ENCODE measurements at places on chromosomes 7 and 10. TPM values are rescaled to one million over a fixed set of nuclear protein-coding genes. Genes with fewer than 3 reads are reported as not detected.

The DYDC2 gene
- 2.9 TPM for total RNA-seq

The ANXA8L1 gene
- total RNA-seq: 0.76 TPM

The PLOD3 gene
- 66.0 TPM for total RNA-seq

The DGKI gene
- 8.3 TPM for total RNA-seq

The PPP3CB gene
- total RNA-seq: 47.2 TPM

The ZNF775 gene
- total RNA-seq: 11.5 TPM

The IL6 gene
- not detected for total RNA-seq

The ATP6V0A4 gene
- total RNA-seq: 0.13 TPM

The ADRB1 gene
- total RNA-seq: not detected

The CLCN1 gene
- 0.28 TPM for total RNA-seq

The HABP2 gene
- total RNA-seq: 0.25 TPM

The NACAD gene
- 11.0 TPM for total RNA-seq

The PITX3 gene
- 0.27 TPM for total RNA-seq

The CTAGE15 gene
- not detected for total RNA-seq

The TRPV5 gene
- total RNA-seq: not detected

The THSD7A gene
- 0.97 TPM for total RNA-seq

The CCDC172 gene
- 0.53 TPM for total RNA-seq

The VENTX gene
- total RNA-seq: 0.10 TPM

The SLC13A1 gene
- not detected for total RNA-seq

The SH2D4B gene
- total RNA-seq: 0.31 TPM

DNA sequence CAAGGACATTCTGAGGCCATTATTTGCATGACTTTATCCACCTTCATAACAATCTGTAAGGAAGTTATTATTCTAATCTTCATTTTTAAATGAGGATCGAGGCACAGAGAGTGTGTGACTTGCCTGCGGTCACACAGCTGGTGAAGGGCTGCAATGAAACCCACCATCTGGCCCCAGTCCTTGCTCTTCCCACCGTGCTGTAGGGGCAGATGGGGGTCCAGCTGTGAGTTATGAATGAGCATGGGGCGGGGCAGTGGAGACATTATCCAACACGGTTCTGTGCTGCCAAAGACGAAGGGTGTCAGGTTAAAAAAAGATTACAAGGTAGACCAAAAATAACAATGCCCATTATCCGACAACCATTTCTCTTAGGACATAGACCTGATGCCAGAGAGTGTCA lies 417.5 kb upstream of the MGMT start:
- no peak for ATAC-seq

DNA sequence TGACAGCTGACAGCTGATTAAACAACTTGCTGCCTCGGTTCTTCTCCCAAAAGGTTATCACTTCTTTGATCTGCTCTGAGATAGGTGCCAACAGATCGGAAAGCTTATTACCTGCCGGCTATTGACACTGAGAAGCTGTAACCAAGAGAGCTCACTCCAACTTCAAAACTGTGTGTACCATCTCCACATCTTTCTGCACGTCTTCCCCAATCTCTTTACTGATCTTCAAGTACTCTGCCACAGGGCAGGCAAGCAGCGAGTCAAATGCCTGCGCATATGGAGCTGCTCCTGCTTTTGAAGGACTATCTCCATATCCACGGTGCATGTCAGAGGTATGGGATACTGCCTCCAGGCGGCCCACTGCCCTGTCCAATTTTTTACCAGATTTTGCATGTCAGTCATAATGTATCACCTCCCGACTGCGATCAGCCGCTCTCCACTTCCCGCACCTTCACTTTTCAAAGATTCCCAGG lies 352 bp upstream of the ZNF485 start:
- peak; percentile 41 for ATAC-seq

GRCh38 chr7:10308276-10308675 lies 665.4 kb upstream of the PHF14 start:
- no peak for ATAC-seq

DNA sequence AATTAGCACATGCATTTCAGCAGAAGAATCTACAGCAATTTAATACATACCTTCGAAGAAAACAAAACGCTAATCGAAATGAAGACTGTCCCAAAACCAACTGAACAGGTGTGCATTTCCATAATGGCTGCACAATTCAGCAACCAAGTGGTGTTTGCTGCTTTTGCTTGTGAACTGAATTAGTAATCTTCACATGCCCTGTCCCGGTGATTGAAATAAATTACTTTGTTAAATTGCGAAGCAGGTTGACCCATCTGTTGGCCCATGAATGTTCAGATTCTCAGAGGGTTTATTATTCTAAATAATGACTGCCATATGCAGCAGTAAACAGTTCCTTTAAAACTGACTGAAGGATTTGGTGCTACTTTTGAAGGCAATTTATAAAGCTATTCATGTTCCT lies 445.2 kb upstream of the NFE2L3 start:
- no peak for ATAC-seq

- ATAC-seq: no peak
These were observed 83.0 kb downstream of the COL13A1 start for GRCh38 chr10:69884686-69885085.

DNA sequence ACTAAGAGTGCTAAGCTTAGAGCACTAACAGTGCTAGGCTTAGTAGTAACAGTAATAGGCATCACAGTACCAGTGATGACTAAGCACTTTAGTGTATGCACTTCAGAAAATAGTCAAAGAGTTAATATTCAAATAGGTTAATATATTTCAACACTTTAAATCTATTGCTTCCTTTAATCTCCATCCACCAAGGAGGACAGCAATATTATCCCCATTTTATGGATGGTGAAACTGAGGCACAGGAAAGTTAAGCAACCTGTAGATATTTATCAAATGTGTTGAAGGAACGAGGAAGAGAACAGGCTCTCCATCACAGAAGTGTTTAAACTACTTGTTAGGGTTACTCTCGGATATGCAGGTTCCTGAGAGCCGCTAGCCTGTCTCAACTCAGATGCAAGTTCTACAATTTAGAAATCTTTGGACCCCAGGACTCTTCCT lies 165.5 kb downstream of the PRKAG2 start:
- ATAC-seq: no peak

- ATAC-seq: no peak
These were observed 250.6 kb downstream of the BBS9 start for GRCh38 chr7:33379891-33380525.

DNA sequence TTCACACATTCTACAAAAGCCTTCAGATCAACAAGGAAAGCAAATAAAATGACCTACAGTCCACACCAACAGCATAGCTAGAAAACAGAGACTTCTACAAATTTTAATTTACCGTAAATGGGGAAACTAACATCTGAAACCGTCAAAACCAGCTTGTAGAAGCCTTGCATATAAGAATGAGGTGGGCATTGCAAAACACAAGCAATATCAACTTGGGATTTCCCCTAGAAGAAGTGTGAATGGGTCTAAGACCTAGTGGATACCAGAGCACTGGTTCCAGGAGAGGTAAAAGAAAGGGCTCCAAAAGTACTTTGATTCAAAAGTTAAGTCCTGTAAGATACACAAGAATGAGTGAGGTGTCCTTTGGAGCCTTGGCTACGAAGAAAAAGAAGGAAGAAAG lies 18.7 kb downstream of the RTKN2 start:
- no peak for ATAC-seq

- ATAC-seq: no peak
These were observed 230.2 kb upstream of the AKR1E2 start for GRCh38 chr10:4595719-4596319.

- ATAC-seq: peak; percentile 73
These were observed 842.5 kb downstream of the GRID1 start for GRCh38 chr10:85524001-85524666.

- ATAC-seq: peak; percentile 96
These were observed at the start of gene DYNC1I1 for GRCh38 chr7:95772298-95772770. TSS of gene DYNC1I1 (plus strand) at chr7:95772554. CDS start at chr7:95804730, 32,176 bp downstream.

DNA sequence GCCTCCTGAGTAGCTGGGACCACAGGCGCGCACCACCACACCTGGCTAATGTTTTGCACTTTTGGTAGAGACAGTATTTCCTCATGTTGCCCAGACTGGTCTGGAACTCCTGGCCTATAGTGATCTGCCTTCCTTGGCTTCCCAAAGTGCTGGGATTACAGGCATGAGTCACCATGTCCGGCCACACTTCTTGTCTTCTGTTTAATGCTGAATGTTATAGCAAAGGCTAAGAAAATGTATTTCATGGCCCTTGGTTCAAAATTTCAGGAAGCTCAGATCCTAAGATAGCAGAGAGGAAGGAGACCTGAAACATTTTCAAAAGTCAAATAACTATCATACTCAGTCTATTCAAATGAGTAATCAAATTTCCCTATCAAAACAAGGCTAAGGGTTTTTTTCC lies 229.6 kb downstream of the BAMBI start:
- ATAC-seq: no peak

GRCh38 chr10:43294241-43294658 lies 27.4 kb upstream of the RASGEF1A start:
- ATAC-seq: no peak

- ATAC-seq: peak; percentile 49
These were observed 32.0 kb downstream of the TSPAN14 start for GRCh38 chr10:80485946-80486764.

DNA sequence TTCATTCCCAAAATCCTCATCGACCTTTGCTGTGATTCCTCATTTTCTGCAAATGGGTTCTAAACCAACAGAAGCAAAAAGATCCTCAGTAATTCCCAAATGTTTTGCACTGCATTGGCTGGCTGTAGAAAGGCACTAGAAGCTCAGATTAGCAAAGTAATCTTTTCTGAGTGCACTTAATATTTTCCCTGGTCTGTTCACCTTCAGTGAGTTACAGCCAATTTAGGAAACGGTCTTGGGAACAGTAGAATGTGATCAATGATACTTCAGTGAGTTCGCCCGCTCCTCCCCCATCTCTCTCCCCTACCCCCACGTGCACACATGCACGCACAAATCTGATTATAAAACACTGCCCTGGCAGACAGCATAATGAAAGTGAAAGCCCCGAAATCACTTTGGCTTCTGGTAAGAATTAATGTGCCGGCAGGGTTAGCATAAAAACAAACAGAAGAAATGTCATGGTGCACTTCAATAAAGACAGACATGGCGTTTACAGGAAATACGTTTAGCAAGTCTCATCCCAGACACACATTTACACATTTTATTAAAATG lies 201.3 kb upstream of the CDCA7L start:
- peak; percentile 70 for ATAC-seq

- no peak for ATAC-seq
These were observed 74.2 kb downstream of the SNX10 start for GRCh38 chr7:26365901-26366275.

- ATAC-seq: peak; percentile 48
These were observed 39.5 kb downstream of the TSPAN14 start for GRCh38 chr10:80493522-80494051.

DNA sequence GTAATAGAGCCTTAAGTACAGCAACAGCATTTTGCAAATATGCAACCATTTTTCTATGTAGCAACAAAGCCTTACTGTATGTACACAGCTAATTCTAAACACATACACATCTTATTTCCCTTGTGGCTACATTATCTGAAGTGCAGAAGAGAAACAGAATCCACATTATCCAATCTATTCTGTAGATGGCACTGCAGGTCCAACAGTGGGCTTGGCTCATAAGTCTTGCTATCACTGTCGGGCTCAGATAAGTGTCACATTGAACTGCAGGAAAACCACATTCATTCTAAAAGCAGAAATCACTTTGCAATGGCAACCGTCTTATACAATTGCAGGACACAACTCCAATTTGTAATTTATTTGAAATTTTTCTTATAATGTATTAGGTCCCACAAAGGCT lies 109.8 kb upstream of the NOBOX start:
- peak; percentile 86 for ATAC-seq

GRCh38 chr7:144019457-144019856 lies 19.3 kb downstream of the OR6B1 start:
- peak; percentile 48 for ATAC-seq

GRCh38 chr7:53437336-53437735 lies 401.9 kb downstream of the POM121L12 start:
- ATAC-seq: no peak

DNA sequence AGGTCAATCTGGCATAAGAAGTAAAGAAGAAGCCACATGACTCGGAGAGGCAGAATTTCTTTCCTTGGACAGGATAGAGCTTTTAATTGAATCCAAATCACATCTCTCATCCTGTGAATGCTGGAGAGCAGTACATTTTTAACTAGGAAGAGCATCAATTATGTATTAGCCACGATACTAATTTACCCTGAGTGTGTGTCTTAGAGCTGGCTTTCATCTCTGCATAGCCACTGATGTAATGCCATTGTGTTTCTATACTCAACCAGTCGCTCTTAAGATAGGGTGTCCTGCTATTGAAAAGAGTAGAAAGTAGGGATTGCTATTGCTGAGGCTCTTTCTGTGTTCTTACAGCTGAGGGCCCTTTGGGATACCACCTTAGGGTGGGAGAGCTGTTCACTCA lies 280.3 kb downstream of the AUTS2 start:
- ATAC-seq: peak; percentile 36

DNA sequence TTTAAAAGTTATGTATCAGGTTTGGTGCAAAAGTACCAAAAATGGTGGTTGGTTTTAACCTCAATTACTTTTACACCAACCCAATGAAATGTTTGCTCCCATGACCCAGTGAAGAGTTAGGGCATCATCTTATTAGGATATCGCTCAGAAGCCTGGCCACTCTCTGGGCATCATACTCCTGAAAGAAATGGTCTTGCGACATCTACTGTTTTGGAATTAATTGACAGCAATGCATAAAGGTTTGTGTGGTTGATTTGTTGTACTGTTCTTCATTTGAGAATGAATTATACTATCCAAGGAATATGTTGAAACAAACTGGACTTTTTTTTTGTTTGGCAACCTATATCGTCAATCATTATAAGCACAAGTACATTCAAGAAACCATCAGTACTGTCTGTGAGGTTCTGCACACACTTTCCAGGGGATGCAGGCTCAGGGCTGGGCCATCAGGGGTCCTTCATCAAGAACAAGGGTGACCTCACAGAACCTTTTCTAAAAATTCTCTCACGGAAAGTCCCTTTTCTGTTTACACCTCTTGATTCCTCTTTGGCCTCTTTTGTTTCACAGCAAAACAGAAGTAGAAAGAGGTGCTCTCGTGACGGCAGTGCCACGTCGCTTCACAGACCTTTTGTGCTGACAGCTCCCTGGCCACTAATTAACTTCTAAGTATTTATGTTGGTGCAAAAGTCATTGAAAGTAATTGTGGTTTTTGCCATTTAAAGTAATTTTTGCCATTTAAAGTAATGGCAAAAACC lies 117.2 kb upstream of the KLF6 start:
- ATAC-seq: no peak

GRCh38 chr10:95287281-95287680 lies 3.5 kb downstream of the PDLIM1 start:
- ATAC-seq: no peak

DNA sequence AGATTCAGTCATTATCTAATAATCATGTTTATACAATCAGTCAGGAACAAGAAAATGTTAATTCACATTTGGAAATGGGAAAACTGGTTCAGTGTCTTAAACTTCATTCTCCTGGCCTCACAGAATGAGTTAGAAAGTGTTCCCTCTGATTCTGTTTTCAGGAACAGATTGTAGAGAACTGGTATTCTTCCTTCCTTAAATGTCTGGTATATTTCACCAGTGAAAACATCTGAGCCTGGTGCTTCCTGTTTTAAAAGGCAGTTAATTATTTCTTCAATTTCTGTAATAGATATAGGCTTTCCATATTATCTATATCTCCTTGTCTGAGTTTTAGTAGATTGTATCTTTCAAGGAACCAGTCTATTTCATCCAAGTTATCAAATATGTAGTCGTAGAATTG lies 97.1 kb upstream of the TMEM168 start:
- no peak for ATAC-seq

GRCh38 chr7:98238976-98239375 lies 13.1 kb downstream of the TECPR1 start:
- no peak for ATAC-seq

- ATAC-seq: no peak
These were observed 371.5 kb downstream of the CALN1 start for GRCh38 chr7:72040641-72041040.

All from motor neuron (in vitro differentiated cells).